Brain (organoid and tissue), 16 donors: ENCODE measurements at places on chromosomes 4 and X.
A peak's percentile ranks its signal among the peaks of the same experiment; 100 is the strongest.

DNA sequence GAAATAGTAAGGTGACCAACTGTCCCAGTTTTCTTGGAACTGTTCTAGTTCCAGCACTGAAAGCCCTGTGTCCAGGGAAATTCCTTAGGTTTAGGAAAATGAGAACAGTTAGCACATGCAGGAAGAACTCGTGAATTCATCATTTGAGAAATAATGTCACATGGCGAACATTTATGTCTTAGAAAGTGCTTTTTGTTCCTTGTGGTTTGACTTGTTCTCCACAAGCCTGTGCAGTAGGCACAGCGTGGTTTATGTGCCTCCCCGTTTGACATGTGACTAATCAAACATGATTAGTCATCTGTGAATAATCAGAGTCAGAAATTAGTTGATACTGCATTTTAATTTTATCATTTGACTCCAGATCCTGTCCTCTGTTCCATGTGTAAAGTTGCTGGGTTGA, 556.0 kb upstream of the CPEB2 start:
- no peak for DNase-seq

DNA sequence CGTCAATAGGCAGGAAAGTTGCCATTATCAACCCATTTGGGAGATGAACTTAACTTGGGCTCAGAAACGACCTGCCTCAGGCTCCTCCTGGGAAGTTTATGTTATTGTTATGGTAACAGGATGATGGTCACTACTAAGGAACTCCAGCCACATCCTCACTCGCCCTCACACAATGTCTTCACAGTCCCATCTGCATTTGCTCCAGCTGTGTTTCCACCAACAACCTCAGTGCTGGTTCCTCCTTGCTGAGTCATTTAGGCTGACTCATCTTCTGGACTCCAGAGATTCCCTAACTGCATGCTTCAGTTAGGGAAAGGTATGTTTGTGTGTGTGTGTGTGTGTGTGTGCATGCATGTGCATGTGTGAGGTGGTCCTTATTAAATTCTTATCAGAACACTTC, 293.4 kb upstream of the BOD1L1 start:
- DNase-seq, result no peak

DNA sequence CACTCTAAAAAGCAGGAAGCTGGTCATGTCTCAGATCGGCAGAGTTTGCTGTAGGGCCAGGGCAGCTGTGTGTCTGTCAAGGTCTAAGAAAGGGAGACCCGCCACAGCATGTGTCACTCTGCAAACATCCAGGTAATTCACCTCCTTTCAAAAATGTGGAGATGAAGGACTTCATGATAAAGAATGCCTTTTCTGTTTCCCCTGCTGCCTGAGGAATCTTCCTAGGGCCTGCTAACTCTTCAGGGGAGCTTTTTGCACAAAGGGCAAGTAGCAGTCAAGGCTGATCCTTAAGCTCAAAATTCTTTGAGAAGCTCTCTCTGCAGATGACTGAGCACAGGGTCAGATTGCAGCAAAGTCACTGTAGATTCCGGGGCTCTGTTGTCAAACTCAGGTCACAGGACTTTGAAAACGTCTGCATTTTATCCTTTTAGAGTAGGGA, 21.1 kb downstream of the RASL11B start:
- no peak for DNase-seq

DNA sequence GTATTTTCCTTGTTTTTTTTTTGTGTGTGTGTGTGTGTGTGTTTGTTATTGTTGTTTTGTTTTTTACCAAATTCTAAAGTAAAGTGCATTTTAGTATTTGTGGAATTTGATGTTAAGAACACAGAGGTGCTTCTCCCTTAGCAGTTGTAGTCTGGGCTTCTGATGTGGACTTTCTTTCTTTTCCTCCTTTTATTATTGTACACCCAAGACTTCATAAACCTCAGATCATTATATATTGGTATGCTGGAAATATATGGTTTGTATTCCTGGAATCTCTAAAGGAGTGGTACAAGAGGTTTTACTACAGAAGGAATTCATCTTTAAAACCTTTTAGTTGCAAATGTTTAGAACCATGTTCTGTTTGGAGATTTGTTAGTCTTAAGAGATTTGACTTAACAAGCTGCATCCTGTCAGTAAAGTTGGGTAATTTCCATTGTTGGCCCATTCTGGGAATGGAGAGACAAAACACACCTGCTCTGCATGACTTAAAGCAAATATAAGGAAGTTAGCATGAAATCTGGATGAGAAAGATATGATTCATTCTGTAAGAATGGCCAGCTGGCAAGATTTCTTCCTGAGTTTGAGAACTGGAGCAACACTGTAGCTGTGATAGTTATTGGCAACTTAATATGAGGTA, 64.0 kb downstream of the SMAD1 start:
- DNase-seq, result no peak

GRCh38 chr4:84937381-84937977, 29.0 kb downstream of the WDFY3 start:
- no peak for DNase-seq

DNA sequence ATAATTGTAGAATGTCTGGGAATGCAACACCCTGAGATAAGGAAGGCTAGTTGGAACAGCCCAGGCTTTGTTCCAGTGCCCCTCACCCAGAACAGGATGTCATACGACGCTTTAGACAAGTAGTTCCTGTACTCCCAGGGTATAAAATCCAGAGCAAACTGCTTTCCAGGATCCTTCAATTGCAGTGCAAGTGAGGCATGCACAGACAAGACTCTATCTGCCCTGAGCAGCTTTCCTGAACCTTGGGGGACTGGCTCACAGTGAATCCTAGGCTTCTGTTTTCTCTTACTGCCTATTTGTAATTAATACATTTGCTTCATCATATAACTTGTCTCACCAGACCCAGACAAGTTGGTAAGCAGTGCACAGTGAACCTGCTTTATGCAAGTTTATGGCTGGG, 48.4 kb upstream of the IL9R start:
- no peak for DNase-seq

DNA sequence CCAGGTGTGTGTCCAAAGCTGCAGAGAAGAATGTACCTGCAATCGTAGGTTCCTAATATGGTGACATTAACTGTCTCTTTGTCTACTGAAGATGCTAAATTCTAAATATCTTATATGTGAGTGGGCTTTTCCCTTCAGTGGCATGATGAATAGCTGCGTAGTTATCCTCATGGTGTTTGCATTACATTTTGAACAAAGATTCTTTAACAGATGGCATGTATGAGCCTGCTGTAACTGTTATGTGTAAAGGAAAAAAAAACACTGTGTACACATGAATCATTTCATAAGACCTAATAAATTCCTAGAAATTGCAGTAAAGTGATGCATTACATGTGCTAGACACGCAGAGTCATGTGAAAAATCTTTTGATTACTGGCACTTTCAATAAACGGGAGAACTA, 288.0 kb downstream of the SH2D1A start:
- peak; percentile 32 for DNase-seq

GRCh38 chr4:1512738-1513660, 106.8 kb upstream of the NKX1-1 start:
- peak; percentile 47 for DNase-seq

DNA sequence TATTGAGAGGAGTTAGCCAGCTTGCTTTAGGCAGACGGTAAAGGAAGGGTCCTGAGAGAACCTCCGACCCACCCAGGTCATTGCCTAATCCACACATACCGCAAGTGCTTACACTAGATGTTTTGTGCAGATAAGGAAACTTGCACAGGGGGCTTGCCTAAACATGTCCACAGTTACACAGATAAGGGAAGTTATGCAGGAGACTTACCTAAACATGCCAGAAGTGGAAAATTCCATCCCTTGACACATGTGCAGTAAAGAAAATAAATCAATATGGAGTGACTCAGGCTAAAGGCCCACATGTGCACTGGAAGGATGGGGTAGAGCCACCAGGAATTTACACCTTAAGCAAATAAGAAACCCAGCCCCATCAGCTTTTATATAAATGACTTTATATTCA, 232.8 kb upstream of the HDX start:
- DNase-seq, result no peak

DNA sequence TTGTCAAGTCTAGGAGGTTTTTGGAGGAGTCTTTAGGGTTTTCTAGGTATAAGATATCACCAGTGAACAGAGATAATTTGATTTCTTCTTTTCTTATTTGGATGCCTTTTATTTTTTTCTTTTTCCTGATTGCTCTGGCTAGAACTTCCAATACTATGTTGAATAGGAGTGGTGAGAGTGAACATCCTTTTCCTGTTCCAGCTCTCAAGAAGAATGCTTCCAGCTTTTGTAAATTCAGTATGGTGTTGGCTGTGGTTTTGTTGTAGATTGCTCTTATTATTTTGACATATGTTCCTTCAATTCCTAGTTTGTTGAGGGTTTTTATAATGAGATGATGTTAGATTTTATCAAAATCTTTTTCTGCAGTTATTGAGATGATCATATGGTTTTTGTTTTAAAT, 165.6 kb upstream of the WDFY3 start:
- DNase-seq, result no peak

DNA sequence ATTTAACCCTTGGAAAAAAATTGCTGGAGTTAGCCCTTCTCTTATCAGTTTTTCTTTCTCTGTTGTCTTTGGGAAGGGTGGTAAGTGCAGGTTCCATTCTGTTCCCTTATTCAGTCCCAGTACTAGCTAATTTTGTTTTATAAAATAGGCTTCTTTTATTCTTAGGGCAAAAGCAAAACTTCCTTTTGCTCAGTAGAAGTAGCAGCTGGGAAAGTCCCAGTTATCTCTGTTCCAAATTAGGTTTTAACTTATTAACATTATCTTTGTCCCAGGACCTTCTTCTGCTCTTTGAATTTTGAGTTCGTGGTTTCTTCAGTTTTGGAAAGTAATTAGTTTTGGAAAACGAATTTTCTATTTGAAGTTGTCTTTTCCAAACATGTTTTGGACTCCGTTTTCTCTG, 61.1 kb downstream of the BANK1 start:
- DNase-seq, result no peak

DNA sequence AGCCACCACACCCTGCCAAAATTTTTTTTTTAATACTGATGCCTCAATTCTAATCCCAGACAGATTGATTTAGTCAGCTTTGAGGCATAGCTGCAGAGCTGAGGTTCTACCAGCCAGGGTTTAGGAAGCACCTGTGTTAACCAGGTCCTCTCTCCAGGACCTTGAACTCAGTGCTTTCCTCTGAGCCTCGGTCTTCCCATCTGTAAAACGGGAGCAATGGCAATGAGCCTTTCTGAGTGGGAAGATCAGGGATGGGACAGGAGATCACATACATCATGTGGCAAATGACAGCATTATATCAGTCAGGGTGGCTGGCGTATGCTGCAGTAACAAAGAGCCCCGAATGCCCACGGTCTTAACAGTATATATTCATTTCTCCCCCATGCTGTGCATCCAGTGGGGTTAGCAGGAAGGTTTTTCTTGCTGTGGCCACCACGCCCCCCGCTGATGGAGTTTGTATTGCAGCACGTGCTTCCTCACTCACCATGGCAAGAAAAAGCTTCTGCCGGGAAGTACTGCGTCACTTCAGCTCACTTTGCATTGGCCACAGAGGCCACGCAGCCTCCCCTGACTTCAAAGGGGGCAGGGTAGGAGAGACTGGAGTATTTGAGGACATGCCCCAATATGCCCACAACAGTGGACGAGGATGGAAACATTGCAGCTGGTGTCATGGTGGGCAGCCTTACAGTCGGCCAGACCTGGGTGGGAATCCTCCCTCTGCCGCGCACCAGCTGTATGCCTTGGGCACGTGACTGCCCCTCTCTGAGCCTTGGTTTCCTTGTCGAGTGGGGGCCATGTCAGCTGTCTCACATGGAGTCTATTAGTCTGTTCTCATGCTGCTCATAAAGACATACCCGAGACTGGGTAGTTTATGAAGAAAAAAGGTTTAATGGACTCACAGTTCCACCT, 24.1 kb upstream of the MRFAP1 start:
- no peak for DNase-seq

GRCh38 chr4:81667539-81667938, 195.8 kb upstream of the RASGEF1B start:
- DNase-seq, result no peak
